Activated naive CD4-positive, alpha-beta T cell treated with anti-CD3 and anti-CD28 coated beads for 36 hours (primary cell): ENCODE measurements at places on chromosomes 11 and 22.

DNA sequence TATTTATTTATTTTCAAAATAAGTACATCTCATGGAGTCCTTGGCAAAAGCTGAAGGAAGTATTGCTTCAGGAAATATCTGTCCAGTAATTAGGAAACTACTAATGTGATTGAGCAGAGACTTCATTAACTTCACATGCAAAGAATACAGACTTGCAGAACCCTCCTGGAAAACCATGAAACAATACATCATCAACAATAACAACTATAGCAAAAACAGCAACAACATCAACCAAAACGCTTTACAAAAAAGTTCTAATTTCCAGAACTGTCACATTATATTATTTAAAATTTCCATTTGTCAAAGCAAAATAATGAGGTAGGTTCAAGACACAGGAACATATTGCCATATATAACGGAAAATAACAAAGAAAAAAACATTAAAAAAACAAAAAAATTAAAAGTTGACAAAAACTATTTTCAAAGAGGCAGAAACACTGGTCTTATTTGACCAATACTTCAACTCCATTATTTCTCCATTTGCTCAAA, 79.8 kb upstream of the TOP3B start:
- no peak for DNase-seq

DNA sequence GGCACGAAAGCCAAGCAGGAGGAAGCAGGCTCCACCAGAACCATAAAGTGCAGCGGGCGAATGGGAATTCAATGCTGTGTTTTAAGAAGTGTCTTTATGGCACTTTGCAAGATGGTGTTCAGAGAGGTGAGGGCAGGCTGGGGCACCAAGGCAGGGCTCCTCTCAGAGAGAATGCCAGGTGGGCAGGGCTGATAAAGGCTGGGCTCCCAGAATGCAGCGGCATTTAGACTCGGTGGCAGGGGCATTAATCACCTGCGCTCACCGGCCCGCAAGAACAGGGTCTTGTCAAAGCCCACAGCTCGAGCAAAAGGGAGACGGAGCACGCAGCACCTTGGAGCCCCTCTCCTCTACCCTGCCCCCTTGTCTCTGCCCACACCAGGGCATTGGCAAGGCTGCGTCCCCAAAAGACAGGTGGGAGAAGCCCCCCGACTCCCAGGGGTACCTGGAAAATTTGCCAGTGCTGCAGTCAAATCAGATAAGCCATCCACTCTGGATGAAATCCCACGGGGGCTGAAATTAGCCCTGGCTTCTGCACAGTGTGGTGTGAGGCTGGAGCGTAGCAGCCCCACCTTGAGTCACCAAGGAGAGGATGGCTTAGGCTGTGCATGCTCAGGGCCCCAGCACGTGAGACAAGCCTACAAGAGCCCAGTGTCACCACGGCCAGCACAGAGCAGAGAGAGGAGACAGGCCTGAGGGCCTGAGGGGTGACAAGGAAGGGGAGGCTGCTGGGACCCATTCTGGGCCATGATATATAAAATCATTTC, 8.1 kb downstream of the MACROD1 start:
- DNase-seq: no peak

DNA sequence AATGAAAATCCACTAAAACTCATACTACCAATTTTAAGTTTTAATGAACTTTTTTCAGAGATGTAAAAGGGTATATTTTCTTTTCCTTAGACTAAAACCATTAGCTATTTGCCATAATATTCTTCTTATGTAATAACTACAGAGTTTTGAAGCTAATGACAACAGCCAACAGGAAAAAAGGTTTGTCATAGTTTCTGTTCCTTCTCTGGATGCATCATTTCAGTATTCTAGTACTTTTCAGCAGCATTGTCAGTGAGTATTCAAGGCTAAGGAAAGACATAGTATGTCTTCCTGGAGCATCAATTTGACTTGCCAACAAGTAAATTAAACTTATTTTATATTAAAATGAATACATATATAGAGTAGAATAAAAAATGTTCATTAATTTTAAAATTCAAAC, 166.0 kb downstream of the METTL15 start:
- no peak for DNase-seq

DNA sequence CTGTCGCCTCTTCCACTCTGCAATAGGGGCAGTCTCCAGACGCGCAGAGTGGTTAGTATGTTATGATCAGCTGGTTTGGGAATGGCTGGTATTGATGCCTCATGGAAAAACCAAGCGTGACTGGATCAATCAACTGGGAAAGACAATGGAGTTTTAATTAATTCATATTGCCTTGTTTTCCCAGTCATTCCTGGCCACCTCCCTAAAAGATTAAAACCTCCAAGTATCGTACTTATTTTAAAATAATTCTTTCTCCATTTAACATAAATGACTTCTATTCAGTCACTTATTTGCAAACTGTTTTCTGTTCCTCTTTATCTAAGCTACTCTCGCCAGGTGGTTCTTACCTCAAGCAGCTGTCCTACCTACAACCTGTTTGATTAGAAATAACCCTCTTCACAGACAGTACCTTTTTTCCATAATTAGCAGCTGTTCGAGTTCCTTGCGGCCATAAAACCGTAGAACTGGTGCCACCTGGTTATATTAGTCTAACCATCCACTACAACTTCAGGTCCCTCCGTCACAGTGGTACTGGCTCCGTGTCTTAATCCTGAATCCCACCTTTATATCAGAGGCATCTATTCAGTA, 898 bp downstream of the ZNF215 start:
- no peak for DNase-seq

DNA sequence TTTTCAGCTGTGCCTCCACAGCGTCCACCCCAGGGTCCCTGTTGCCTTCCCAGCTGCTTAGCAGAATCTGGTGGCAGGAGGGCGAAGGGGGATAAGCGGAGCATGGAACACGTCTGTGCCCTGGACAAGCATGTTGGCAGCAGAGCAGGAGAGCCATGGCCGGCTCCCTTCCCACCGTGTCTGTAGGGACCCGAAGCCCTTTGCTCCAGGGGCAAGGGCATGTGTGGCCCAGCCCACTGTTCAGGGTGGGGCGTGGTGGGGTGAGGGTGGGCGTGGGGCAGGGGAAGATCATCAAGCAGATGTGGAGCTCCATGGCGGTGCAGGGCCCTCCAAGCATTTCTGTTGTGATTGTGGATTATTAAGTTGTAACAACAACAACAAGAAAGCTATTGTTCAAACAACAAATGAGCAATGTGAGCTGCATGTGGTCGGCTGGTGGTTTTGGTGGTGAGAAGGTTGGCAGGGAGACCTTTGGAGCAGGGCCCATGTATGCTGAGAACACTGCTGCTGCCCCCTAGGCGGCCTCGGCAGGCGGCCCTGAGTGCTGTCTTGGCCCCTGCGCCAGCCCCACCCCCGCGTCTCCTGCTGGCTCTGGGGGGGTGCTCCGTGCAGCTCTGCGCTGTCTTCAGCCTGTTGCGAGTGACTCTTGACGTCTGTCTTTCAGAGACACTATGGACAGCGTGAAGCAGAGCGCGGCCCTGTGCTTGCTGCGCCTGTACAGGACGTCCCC, 50.9 kb downstream of the AP2A2 start:
- no peak for DNase-seq

DNA sequence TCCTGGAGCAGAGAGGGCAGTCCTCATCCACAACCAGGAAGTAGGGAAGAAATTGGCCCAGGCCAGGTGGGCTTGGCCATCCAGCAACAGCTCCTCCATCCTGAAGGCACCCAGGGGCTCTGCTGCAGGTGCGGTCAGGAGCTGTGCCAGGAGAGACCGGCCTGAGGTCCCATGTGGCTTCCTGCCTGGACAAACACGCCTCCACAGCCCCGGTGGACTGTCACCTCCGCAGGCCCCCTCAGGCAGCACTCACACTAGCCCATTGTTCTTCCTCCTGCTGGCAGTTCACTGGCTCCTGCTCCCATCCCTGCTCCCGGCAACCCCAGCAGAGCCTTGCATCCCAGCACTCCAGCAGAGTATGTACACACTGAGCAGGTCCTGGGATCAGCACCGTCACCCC, 16.0 kb upstream of the POU2AF1 start:
- DNase-seq: no peak

DNA sequence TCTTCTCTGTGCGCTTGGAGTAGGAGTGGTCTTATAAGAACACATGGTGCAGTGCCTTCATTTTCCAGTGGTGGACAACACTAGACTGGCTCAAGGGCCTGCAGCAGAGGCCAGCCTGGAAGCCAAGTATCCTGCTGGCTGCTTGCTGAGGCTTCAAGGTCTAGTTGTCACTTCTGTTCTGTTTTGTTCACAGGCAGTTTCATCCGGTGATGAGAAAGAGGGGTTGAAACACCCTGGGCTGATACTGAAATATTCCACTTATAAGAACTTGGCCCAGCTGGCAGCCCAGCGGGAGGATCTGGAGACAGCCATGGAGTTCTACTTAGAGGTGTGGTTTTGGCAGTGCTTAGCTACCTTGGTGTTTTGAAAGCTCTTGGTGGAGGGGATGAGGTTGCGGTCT, 29.8 kb downstream of the CABIN1 start:
- no peak for DNase-seq

- DNase-seq: no peak
Measured at GRCh38 chr22:23163665-23164064, 16.6 kb upstream of the BCR start.

GRCh38 chr11:111225881-111226280, 19.6 kb upstream of the POU2AF2 start:
- no peak for DNase-seq

DNA sequence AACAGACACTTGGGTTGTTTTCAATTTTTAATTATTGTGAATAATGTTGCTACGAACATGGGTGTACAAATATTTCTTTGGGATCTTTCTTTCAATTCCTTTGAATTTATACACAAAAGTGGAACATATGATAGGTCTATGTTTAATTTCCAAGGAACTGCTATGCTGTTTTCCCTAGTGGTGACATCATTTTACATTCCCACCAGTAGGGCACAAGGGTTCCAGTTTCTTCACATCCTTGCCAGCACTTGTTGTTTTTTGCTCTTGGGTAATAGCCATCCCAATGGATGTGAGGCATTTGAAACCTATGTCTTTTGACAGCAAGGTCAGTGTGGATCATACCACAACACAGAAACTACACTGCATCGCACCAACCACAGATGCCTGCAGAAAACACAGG, 41.8 kb upstream of the SCN3B start:
- no peak for DNase-seq

DNA sequence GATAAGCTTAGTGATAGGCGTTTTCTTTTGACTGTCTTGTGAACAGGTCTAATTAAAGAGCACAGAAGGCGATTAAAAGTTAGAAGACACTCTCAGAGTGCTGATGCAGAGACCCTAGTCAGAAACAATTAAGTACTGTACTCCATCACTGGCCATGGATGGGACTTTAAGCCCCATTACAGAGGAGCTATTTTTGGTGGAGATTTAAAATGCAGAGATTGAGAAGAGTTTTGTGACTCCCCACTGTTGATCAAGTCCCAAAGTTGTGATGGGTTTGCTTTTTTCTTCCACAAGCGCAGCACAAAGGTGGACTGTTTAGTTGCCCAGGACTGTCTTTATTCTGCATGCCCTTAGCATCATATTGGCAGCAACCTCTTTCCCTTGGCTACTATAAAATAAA, 978 bp downstream of the LUZP2 start:
- DNase-seq: no peak

DNA sequence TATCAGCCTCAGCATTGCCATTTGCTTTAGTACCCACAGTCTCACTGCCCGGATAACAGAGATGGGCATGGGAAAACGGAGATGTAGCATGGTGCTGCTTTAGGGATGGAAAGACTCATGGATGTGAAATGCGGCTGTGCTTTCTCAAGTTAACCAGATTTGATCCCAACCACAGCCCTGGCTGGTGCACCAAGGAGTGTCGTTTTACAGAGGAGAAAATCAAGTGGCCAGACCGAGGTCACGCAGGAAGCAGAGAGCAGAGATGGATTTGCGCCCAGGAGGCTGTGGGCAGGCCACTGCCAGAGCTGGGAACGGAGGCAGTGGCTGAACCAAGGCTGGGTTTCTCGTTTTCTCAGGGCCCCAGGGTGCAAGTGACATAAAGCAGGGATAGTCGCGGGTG, 9.0 kb downstream of the MB start:
- DNase-seq: no peak

- no peak for DNase-seq
Measured at GRCh38 chr11:12435264-12435663, 57.9 kb downstream of the PARVA start.

- DNase-seq: no peak
Measured at GRCh38 chr22:40037320-40037719, 42.6 kb downstream of the FAM83F start.

- peak; percentile 81 for DNase-seq
Measured at GRCh38 chr11:4626207-4627099, 10.8 kb upstream of the OR51D1 start.

GRCh38 chr11:110728476-110728875, 16.2 kb upstream of the ARHGAP20 start:
- DNase-seq: no peak

GRCh38 chr11:47271328-47271727, 1.4 kb downstream of the MADD start:
- DNase-seq: no peak

DNA sequence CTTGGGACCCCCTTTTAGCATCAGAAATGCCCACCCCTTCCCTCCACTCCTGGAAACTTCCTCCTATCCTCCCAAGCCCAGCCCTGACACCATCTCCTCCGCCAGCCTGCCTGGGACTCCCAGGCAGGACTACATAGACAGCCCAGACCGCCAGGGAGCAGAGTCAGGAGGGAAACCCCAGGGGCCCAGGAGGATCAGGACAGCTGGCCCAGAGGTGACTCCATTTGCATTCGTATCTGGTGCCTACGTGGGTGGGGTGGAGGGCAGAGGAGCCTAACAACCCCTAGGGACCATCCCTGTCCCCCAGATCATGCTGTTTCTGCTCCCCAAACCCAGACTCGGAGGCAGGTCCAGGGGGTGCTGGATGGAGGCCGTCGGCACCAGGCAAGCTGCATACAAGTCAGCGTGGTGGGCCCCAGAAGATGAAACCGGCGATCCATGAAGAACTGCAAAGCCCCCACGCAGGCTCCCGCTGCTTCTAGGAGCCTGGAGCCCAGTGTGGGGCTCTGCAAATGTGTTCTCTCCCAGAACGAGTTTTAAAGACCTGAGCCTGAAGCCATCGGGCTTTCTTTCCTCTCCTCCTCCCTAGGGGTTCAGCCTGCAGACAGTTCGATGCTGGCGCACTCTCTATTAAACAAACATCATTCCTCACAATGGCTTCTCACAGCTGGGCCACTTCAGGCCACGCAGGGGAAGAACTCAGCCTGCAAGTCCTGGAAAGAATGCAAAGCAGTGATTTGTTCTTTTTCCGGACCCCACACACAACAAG, 1506.8 kb downstream of the BRD1 start:
- DNase-seq: no peak

DNA sequence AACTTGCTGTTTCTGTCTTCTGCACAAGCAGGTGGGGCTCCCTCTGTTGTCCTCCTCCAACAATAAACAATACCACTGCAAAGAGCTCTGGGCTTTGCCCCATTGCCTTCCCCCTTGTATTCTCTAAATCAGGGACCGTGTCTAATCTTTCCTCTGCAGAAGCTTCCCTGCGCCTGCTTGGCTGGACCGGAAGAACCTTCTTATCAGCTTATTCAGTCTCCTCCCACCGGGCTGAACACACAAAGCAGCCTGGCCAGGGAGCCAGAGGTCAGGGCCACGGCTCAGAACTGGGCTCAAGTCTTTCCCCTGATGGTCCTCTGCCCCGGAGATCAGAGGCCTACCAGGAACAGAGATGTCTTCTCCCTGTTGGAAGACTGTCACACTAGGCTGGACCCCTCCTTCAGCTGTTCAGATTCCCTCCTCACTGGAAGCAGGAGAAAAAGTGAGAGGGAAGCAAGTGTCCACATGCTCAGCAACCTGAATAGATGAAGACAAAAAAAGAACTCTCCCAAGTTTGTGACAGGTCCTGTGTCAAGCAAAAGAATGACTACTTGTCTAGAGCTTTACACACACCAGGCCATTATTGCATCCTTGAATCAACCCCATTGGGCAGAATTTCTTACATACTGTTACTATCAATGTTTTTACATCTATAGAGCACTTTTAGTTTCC, 63.7 kb downstream of the RAB30 start:
- DNase-seq: no peak
